ENCODE measurements at places on chromosomes 3 and 15.

- peak; percentile 35 for DNase-seq
Observed at GRCh38 chr3:52281981-52282801, 3.7 kb upstream of the WDR82 start.

GRCh38 chr15:51202783-51203182 lies 108.1 kb upstream of the TNFAIP8L3 start:
- no peak for DNase-seq

DNA sequence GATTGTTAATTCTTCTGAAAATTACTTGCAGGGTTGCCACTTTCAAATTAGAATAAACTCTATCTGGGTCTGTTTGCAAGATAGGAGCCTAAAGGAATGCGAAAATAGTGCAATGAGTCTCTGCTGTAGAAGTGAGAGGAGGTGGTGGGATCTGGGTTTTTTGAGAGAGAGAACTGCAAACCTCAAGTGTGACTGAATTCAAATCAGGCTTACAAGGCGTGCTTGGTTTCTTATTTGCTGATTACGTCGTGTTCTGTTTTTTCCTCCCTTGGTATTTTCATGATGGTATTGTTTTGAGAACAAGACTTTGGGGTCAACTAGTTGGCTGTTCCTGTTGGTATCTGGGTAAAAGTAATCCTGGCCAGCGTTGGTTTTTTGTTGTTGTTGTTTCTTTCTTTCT lies 490.9 kb upstream of the CFAP20DC start:
- no peak for DNase-seq

- no peak for DNase-seq
Observed at GRCh38 chr3:47193871-47194859, 30.3 kb upstream of the SETD2 start.

- DNase-seq, result no peak
Observed at GRCh38 chr3:138946663-138947494, at the start of the genes FOXL2 and FOXL2NB. Gene FOXL2 (minus strand): TSS chr3:138947137. CDS start chr3:138946722, 415 bp downstream. Gene FOXL2NB (plus strand): TSS chr3:138947217. CDS start chr3:138947365, 148 bp downstream.

DNA sequence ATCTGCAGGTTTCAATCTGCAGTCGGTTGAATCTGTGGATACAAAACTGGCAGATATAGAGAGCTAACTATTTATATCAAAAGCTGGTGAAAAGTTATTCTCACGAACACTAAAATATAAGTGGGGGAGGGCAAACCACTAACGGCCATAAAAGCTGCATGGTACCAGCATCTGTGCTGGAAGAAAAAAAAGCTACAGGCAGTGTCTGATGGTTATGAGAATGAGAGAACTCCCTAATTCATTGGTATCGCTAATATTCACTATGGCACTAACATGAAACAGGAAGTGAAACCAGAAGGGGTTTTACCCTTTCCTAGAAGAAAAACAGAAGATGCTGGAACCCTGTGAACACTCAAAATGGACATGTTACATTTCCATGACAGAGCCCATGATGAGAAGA lies 15.9 kb downstream of the CEP70 start:
- no peak for DNase-seq

DNA sequence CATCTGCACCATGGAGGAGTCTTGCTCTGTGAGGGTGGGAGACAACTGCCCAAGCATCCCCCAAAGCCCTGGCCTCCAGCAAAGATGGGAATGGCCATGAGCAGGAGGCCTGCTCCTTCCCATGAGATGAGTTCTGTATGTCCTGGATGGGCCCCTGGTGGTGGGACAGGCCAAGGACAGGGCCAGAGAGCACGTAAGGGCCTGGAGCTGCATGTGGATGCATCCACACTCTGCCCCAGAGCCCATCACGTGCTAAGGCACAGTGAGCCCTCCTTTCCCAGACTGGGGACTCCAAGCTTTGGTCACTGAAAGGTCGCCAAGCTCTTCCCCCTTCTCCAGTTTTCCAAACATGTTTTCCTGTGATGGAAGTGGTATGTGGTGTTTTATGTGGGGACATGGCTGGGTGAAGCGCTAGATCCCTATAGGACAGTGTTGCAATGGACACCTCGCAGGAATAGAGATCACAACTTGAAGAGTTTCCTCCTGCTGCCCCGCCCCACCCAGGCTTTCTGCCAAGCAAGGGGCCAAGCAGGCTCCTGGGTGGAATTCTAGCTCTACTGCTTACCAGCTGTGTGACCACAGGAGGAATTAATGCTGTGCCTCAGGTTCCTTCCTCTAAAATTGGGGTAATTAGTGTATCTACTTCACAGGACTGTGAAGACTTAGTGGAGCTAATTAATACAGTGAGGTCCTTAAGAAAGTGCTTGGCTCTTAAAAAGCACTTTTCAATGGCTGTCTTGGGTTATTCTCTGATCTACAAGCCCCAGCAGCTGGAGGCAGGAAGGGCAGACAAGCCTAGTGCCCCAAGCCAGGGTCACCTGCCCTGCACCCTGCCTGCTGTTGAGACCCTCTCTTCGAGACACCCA lies 106.4 kb upstream of the RPL32 start:
- DNase-seq, result no peak

All from T-helper 2 cell treated with Interferon-gamma antibody and Interleukin-4, amounts not matched to agents 5 μg/mL and 100 μg/mL, for 36 hours (primary cell).